ENCODE measurements at places on chromosomes 6 and 20.
A peak's percentile ranks its signal among the peaks of the same experiment; 100 is the strongest.

- no peak for DNase-seq
These were observed 42.5 kb downstream of the HMGCLL1 start for GRCh38 chr6:55536391-55536956.

GRCh38 chr6:29011276-29011734 is 6.2 kb upstream of the ZNF311 start:
- peak; percentile 19 for DNase-seq

GRCh38 chr6:167774881-167775280 is 51.8 kb upstream of the AFDN start:
- DNase-seq, result no peak

DNA sequence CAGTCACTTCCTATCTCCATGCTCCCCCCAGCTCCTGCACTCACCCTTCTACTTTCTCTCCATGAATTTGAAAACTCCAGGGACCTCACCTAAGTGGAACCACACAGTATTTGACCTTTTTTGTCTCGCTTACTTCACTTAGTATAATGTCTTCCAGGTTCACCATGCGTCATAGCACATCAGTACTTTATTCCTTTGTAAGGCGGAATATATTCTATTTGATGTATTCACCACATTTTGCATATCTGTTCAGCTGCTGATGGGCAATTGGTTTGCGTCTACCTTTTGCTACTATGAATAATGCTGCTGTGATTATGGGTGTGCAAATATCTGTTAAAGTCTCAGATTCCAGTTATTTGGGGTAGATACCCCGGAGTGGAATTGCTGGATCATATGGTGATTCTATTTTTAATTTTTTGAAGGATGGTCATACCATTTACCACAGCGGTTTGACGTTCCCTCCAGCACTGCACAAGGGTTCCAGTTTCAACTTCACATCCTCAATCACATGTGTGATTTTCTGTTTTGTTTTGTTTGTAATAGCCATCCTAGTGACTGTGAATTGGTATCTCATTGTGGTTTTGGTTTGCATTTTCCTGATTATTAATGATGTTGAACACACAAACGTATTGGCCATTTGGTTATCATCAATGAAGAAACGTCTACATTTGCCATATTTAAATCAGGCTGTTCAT is 20.3 kb upstream of the SYNDIG1 start:
- no peak for DNase-seq

- no peak for DNase-seq
These were observed 54.4 kb downstream of the PRR18 start for GRCh38 chr6:166253778-166254204.

- peak; percentile 81 for DNase-seq
These were observed 130.1 kb upstream of the DST start for GRCh38 chr6:56772737-56773184.

DNA sequence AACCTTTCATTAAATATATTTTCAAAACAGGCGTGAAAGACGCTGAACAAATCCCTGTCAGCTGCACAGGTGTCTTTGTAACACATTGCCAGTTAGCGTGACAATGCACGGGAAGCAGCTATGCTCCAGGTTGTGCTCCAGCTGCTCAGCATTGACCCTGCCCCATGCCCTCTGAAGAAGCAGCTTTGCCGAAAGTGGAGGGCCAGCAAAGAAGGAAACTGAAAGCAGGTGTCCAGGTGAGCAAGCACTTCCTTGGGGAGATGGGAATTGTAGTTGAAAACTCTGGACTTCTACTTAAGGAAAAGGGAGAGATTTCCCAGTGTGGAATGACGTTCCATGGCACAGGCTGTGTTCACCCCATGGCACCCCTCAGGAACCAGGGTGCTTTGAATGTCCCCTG is 125.7 kb downstream of the TTLL2 start:
- DNase-seq, result no peak

DNA sequence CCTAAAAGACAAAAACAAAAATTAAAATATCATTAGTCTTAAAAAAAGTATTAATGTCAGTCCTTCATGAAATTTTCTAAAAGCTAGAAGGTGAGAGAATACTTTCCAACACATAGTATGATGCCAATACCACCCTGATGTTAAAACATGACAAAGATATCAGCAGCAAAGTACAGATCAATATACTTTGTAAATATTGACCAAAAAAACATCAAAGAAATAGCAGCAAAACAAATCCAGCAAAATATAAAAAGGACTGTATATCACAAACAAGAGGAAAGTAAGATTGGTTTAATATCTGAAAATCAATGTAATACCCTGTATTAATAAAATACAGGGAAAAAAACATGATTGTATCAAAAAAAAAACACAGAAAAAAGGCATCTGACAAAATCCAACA is 51.4 kb downstream of the TASP1 start:
- DNase-seq, result no peak

GRCh38 chr6:152700427-152700826 is 2.7 kb downstream of the MYCT1 start:
- no peak for DNase-seq

DNA sequence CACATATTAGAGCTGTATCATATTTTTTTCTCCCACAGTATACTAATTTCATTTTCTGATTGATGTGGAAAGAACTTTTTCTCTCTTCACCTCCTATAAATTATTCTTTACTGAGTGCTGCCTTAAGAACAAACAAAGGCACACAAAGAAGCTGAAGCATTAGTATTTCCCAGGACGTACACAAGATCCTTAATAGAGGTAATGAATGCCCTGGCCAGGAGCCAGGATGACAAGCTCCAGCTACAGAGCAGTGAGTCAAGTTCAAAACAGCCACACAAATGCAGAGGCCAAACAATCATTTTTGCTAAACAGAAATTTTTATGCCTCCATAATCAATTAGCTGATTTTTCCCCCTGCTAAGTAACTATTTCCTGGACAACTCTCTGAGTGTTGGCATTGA is 639.6 kb downstream of the EPHA7 start:
- DNase-seq, result peak; percentile 4

DNA sequence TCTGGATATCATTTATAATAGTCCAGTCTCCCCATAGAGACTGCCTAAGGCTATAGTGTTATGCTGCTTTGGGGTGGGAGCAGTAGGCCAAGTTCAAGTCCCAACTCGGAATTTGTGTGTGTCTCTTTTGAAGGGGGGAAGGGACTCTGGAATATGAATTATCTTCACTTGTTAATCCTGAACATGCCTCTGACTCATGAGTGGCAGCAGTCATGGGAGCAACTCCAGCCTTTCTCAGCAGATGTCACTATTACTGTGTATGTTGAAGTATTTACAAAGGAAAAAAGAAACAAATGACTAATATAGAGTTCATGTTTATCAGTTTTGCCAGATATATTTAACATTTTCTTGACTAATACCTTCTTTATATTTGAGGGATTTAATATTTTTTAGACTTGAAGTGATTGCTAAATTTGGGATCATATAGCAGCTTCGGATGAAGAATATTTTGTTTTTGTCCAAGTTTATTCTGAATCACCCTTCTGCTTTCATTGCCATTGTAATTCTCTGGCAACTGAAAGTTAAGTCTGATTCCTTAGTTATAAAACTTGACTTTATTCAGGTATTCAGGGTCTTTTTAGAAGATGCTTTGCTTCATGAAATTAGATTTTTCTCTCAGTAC is 23.4 kb downstream of the FAM217A start:
- peak; percentile 44 for DNase-seq

DNA sequence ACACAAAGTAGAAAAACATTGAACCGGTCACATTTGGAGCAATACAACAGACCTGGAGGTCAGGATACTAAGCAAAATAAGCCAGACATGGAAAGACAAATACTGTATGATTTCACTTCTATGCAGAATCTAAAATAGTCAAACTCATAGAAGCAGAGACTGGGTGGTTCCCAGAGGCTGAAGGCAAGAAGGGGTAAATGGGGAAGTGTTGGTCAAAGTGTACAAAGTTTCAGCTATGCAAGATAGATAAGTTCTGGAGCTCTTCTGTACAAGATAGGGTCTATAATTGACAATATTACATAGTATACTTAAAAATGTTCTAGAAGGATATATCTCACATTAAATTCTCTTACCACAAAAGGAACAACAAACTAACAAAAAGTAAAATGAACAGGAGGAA is 70.3 kb downstream of the TMEM244 start:
- no peak for DNase-seq

- no peak for DNase-seq
These were observed 413.8 kb downstream of the PTPRT start for GRCh38 chr20:42775866-42776265.

DNA sequence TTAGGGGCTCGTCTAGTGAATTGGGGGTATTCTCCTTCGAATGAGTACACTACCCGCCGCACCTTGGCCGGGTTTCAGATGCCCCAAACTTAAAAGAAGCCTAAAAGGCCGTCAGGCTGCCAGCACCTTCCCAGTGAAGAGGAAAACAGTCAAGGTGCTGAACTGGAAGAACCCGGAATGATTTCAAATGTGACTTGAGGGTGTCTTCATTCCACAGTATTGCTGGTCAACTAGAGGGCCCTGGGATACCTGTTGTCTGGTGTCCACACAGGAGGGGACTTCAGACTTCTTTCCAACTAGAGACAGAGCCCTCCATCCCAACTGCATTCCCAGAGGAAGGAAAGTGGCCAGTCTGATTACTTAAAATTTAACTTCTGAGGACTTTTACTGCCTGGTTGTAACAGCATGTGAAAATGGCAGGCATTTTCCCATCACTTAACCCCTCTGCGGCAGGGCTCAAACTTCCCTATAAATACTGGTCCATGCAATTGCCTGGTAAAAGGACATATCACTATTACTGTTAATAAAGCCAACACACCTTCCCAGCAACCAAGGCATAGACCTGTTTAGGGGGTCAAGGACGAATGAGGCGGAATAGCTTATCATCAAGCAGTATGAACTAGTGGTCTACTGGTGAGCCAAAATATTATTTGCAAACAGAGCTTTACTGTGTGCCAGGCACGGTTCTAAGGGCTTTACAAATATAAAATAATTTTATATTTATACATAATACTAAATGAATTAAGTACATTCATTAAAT is 651 bp upstream of the SAMHD1 start:
- no peak for DNase-seq

DNA sequence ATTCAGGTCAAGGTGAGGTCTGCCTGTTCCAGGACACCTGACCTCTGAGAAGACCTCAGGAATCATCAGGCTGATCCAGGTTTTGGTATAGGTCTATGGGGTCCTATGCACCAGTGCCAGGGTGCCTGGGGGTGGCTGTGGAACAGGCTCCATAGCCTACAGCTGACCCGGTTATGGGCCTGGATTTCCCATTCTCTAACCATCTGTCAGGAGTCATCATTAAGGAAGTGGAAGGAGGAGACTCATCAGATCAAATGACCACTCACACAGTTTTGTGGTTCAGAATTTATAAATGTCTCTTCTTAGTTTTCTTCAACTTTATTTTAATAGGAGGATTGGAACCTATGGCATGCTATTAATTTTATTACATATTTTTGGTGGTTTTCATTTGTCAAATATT is 14.8 kb downstream of the PLA2G7 start:
- no peak for DNase-seq

DNA sequence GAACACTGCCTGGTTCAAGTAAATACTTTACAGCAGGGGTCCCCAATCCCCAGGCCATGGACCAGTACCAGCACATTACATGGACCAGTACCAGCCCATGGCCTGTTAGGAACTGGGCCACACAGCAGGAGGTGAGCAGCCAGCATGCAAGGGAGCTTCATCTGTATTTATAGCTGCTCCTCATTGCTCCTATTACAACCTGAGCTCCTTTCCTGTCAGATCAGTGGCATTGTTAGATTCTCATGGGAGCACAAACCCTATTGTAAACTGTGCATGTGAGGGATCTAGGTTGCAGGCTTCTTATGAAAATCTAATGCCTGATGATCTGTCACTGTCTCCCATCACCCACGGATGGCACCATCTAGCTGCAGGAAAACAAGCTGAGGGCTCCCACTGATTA is 12.0 kb upstream of the RBPJL start:
- DNase-seq, result no peak

GRCh38 chr6:112221981-112222852 is 32.1 kb downstream of the LAMA4 start:
- peak; percentile 71 for DNase-seq

DNA sequence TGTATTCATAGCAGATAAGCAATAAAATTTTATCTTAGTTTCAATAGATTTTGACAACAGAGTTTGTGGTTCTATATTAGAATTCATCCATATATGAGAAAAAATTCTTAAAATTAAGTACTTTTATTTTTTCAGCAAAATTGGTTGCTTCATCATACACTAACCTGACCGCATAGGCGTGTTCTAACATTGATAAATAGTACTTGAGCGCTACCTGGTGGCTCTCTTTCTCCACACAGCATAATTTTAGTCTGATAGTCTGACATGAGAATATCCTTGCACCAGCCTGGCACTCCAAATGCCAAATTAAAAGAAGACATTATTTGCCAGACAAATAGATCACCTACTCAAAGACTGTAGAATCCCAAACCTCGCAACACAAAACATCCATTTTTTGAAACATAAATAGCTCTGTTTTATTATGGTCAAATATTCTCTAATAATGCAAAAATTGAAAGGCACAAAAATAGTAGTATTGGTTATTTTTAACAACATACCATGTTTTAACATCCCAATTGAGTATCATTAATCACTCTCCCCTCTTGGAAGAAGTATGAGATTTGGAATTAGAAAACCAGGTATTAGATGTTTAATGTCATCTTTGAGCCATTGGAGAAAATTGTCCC is 33.0 kb upstream of the FILIP1 start:
- DNase-seq, result peak; percentile 72

DNA sequence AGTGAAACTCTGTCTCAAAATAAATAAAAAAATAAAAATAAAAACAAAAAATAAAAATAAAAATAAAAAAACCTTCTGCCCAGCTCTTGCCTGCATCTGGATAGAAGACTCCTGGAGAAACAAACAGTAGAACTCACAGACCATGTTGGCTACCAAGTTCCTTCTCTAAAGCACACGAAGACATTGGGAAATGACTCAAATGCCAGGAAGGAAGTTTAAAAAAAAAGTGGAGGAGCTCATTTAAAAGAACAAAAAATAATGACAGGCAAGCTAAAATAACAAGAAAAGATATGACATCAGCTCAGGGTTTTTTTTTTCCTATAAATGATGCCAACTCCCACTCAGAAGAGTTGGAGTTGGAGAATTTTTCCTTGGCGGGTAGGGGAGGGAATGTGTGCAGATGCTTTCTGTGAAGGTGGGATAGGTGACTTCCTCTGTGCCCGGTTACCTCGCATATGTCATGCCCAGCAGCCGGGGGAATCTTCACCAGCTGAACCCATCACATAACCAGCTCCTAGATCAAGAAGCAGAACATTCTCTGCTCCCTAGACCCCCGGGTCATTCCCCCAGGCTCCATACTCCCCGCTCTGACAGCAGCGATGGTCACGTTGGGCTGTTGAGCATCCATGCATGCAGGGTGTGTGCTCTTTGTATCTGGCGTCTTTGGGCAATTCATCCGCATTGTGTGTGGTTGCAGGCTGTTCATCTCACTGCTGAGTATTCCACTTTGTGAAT is 17.3 kb upstream of the CD93 start:
- DNase-seq, result no peak

- DNase-seq, result no peak
These were observed 60.0 kb downstream of the OR2J2 start for GRCh38 chr6:29230666-29231065.

GRCh38 chr6:90677440-90677839 is 90.6 kb upstream of the MAP3K7 start:
- no peak for DNase-seq

- no peak for DNase-seq
These were observed 85.4 kb downstream of the HFE start for GRCh38 chr6:26172608-26172968.

All from H4 (cell line).